RWPE2 (cell line): ENCODE measurements at places on chromosomes 7 and 10.

GRCh38 chr7:16975712-16976111 lies 93.9 kb upstream of the AGR3 start:
- peaks cover 14% of the 10 kb centered on the region for H3K4me1 ChIP-seq
- H3K27me3 ChIP-seq, result no peaks in the 10 kb centered on the region
- no peak overlapping the region for H3K4me3 ChIP-seq
- H3K27ac ChIP-seq, result no peak overlapping the region

- peaks cover 52% of the 10 kb centered on the region for H3K4me1 ChIP-seq
- peaks cover 73% of the 10 kb centered on the region for H3K36me3 ChIP-seq
Measured at GRCh38 chr7:22858274-22858639, 35.6 kb upstream of the TOMM7 start.

- H3K4me1 ChIP-seq, result no peaks in the 10 kb centered on the region
- no peak overlapping the region for H3K27ac ChIP-seq
- peaks cover 5% of the 10 kb centered on the region for H3K27me3 ChIP-seq
- H3K4me3 ChIP-seq, result no peak overlapping the region
- no peaks in the 10 kb centered on the region for H3K36me3 ChIP-seq
Measured at GRCh38 chr7:96026611-96027010, 254.3 kb downstream of the DYNC1I1 start.

DNA sequence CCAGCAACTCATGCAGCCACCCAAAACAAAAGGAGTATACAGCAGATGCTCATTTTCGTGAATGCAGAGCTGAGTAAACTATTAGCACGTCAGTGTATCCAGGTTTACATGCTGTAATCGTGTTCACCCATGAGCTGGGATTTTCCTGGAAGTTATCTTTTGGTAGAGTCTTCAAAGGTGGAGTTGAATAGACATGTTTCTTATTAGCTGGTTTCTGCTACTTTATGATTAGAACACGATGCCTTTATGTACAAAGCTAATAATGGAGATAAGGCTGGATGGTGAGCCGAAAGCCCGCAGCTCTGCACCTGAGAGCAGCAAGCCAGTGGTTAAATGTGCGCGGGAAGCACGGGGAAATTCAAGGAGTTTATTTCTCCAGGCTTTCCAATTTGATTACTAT lies 123.8 kb downstream of the ADARB2 start:
- H3K4me3 ChIP-seq, result no peak overlapping the region
- H3K27me3 ChIP-seq, result no peaks in the 10 kb centered on the region
- no peak overlapping the region for H3K27ac ChIP-seq
- DNase-seq, result no peak
- no peaks in the 10 kb centered on the region for H3K36me3 ChIP-seq
- H3K4me1 ChIP-seq, result no peaks in the 10 kb centered on the region

DNA sequence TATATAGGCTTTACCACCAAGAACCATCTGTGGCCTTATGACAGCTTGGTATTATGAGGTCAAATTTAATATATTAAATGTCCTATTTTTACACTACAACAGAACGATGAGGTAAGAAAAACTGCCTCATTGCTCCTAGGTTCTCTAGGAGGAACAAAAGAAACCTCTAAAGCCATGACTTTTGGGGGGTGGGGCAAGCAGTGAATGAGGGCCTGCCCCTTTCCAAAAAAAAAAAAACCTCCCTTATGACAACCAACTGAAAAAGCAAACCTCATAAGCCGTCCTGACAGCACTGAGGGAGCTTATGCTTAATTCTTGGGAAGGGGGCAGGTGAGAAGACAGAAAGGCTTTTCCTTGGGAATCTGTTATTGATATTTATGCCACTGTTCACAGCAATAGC lies 116.6 kb downstream of the KMT2E start:
- peaks cover 23% of the 10 kb centered on the region for H3K36me3 ChIP-seq
- H3K4me1 ChIP-seq, result no peaks in the 10 kb centered on the region
- H3K4me3 ChIP-seq, result no peak overlapping the region

- H3K27ac ChIP-seq, result no peak overlapping the region
- H3K27me3 ChIP-seq, result no peaks in the 10 kb centered on the region
- no peak overlapping the region for H3K4me3 ChIP-seq
- H3K36me3 ChIP-seq, result no peaks in the 10 kb centered on the region
Measured at GRCh38 chr7:20305726-20306125, 25.0 kb upstream of the ITGB8 start.

DNA sequence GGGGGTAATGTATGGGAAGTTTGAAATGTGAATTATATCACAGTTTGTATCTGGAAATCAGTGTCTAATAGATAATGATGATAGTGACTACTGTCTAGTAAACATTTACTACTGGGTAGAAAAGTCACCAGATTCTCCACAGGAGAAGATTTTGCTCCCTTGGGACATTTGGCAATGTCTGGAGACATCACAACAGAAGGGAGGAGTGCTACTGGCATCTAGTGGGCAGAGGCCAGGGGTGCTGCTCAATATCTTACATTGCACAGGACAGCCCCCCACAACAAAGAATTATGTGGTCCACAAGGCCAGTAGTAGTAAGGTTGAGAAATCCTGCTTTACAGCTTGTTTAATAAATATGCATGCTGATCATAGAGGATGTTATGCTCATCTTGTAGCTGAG lies 92.3 kb upstream of the PRPS1L1 start:
- no peaks in the 10 kb centered on the region for H3K36me3 ChIP-seq
- H3K27ac ChIP-seq, result no peak overlapping the region
- no peaks in the 10 kb centered on the region for H3K4me1 ChIP-seq
- no peak for DNase-seq
- no peak overlapping the region for H3K4me3 ChIP-seq

DNA sequence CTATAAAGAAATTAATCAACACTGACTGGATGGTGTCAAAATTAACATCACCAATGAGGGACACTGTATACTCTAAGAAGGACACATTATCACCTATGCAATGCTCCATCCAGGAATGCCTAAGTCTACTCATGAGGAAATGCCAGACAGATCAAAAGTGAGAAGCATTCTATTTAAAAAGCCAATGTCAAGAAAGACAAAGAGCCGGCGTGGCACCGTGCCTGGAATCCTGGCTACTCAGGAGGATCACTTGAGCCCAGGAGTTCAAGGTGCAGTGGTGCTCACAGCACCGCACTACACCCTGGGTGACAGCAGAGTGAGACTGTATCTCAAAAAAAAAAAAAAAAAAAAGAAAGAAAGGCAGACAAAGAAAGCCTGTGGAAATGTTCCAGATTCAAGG lies 45.5 kb upstream of the ANAPC16 start:
- H3K36me3 ChIP-seq, result no peaks in the 10 kb centered on the region; the same call in 1 of the 2 replicates
- H3K27ac ChIP-seq, result peak overlapping the region; percentile 80
- no peaks in the 10 kb centered on the region for H3K27me3 ChIP-seq
- no peak overlapping the region for H3K4me3 ChIP-seq

DNA sequence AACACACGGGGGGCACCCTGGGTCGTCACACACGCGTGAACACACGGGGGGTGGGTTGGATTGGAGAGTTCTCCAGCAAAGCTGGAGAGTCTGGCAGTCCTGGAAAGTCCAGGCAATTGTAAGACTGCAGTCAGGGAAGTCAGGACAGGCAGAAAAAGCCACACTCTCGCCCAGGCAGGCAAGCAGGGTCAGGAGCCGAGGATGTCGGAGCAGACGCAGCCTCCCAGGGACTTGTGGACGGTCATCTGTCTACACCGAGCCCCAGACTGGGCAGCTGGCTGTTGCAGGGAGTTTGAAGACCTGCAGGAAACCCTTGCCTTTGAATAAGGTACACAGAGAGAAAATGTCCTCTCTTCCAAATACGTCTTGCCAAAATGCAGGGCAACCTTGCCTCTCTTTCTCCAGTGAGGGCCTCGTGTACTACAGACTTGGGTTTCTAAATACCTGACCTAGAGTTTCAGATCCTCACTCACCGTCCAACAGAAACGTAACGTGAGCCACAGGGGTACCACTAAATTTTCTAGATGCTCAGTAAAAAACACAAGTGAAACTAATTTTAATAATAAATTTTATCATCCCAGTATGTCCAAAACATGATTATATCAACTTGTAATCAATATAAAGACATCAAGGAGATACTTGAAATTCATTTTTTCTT lies 176.7 kb downstream of the ADARB2 start:
- H3K4me1 ChIP-seq, result no peaks in the 10 kb centered on the region
- no peak overlapping the region for H3K4me3 ChIP-seq
- no peak overlapping the region for H3K27ac ChIP-seq
- DNase-seq, result no peak
- no peaks in the 10 kb centered on the region for H3K27me3 ChIP-seq
- H3K36me3 ChIP-seq, result no peaks in the 10 kb centered on the region

DNA sequence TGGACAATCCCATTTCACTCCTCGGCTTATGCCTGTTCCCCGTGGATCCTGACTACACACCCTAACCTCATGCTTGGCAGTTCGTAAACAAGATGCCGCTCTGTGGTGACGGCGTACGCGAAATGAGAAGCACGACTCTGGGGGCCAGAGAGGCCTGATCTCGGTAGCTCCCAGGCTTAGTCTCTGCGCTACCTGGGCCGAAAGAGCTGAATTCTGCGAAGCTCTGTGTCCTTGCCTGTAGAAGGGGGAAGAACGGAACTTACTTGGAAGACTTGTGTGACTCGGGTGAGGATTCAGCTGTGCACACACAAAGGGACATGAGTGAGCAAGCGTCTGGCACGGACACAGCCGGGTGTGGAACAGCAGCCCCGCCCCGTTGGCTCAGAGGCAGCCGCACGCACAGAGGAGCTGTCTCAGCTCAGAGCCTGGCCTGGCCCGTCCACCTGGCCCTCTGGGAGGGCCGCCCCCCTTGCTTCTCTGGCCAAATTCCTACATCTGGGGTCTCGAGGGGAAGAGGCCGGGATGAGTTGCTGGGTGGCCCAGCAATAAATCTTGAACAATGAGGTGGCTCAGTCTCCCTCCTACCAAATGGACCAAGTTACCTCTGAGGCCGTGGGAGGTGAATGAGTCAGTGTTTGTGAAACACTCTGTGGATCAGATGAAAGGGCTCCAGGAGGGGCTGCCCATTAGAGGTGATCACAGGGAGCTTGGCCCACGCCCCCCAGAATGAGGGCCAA lies 83.8 kb downstream of the PDGFA start:
- H3K4me1 ChIP-seq, result peaks cover 9% of the 10 kb centered on the region
- H3K4me3 ChIP-seq, result no peak overlapping the region
- DNase-seq, result no peak
- no peak overlapping the region for H3K27ac ChIP-seq

- DNase-seq, result no peak
- peaks cover 22% of the 10 kb centered on the region for H3K4me1 ChIP-seq
- H3K4me3 ChIP-seq, result no peak overlapping the region
- no peaks in the 10 kb centered on the region for H3K27me3 ChIP-seq
- peaks cover 46% of the 10 kb centered on the region for H3K36me3 ChIP-seq
- H3K27ac ChIP-seq, result no peak overlapping the region
Measured at GRCh38 chr7:73702226-73702625, 17.2 kb downstream of the STX1A start.

- no peaks in the 10 kb centered on the region for H3K27me3 ChIP-seq
- H3K4me3 ChIP-seq, result no peak overlapping the region
- H3K36me3 ChIP-seq, result no peaks in the 10 kb centered on the region
- no peak for DNase-seq
- H3K4me1 ChIP-seq, result no peaks in the 10 kb centered on the region
Measured at GRCh38 chr10:77431209-77431611, 206.4 kb downstream of the KCNMA1 start.

DNA sequence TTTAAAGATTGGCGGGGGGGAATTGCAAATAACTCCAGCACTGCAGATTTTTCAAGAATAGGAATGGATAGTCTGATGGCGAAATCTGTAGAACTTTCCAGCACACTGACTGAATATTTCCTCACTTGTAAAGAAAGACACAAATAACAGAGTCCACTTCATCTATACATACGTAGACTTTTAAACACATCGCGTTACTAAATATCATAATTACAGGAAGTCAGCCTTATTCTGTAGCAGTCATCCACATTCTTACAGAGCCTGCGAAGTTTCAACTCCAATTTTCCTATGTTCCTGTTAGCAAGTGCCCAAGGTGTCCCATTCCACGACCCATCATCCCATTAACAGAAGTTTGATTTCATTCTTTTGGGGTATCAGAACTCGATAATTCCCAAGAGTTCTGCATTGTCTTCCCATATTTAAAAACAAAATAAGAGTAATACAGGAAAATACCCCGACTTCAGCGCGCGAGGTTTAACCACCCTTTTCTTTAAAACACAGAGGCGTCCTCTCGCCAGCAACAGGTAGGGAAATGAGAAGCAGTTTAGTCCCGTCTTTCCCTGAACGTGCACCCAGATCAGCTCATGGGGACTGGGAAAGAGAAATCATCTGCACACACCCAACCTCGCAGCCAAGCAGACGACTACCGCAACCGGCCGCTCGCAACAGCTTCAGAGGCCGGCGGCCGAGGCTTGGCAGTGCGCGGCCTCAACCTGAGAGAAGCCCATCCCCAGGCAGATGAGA lies 880 bp downstream of the HERC4 start:
- no peak for DNase-seq
- H3K27ac ChIP-seq, result peak overlapping the region; percentile 88
- peak overlapping the region; percentile 72 for H3K4me3 ChIP-seq
- H3K27me3 ChIP-seq, result no peaks in the 10 kb centered on the region

- H3K27me3 ChIP-seq, result no peaks in the 10 kb centered on the region
- no peak overlapping the region for H3K4me3 ChIP-seq
- H3K27ac ChIP-seq, result no peak overlapping the region
- H3K4me1 ChIP-seq, result no peaks in the 10 kb centered on the region
- no peaks in the 10 kb centered on the region for H3K36me3 ChIP-seq
Measured at GRCh38 chr10:4622384-4622783, 203.6 kb upstream of the AKR1E2 start.

DNA sequence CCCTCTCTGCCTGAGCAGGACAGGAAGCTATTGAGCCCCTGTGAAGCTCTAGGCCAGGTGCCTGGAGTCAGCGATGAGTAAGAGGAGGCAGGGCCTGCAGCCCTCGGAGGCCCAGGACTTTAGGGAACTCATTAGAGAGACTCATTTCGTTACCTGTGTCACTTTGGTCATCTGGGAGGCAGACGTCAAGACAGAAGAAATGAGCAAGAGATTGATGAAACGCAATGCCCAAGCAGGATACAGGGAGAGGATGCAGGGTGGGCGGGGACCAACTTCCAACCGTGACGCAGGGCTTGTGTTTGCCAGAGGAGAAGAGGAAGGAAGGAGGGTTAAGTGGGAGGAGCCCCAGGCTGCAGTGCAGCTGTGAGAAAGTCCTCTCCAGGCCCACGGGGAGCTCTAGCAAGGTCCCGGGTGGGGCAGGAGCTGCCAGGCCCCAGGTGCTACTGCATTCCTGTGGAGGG lies 26.4 kb upstream of the GNA12 start:
- peaks cover 15% of the 10 kb centered on the region for H3K4me1 ChIP-seq
- DNase-seq, result no peak
- H3K27ac ChIP-seq, result peak overlapping the region; percentile 4
- no peaks in the 10 kb centered on the region for H3K36me3 ChIP-seq

- peaks cover 13% of the 10 kb centered on the region for H3K36me3 ChIP-seq
- no peak overlapping the region for H3K4me3 ChIP-seq
- H3K27ac ChIP-seq, result no peak overlapping the region
- no peaks in the 10 kb centered on the region for H3K4me1 ChIP-seq
- no peaks in the 10 kb centered on the region for H3K27me3 ChIP-seq
- DNase-seq, result no peak
Measured at GRCh38 chr10:122163174-122164022, 107.7 kb upstream of the BTBD16 start.

GRCh38 chr7:151754142-151754590 lies 122.7 kb downstream of the PRKAG2 start:
- peak; percentile 87 for DNase-seq
- no peak overlapping the region for H3K4me3 ChIP-seq
- peak overlapping the region; percentile 79 for H3K27ac ChIP-seq
- no peaks in the 10 kb centered on the region for H3K36me3 ChIP-seq
- H3K4me1 ChIP-seq, result peaks cover 18% of the 10 kb centered on the region

- H3K4me3 ChIP-seq, result no peak overlapping the region
- H3K27me3 ChIP-seq, result no peaks in the 10 kb centered on the region
- H3K27ac ChIP-seq, result no peak overlapping the region
- H3K4me1 ChIP-seq, result peaks cover 7% of the 10 kb centered on the region
Measured at GRCh38 chr10:90964781-90965465, 44.0 kb upstream of the ANKRD1 start.

GRCh38 chr7:50285269-50285668 lies 19.2 kb upstream of the IKZF1 start:
- no peaks in the 10 kb centered on the region for H3K4me1 ChIP-seq
- no peak overlapping the region for H3K4me3 ChIP-seq
- DNase-seq, result no peak
- no peaks in the 10 kb centered on the region for H3K36me3 ChIP-seq
- H3K27me3 ChIP-seq, result peaks cover 20% of the 10 kb centered on the region
